ENCODE measurements at places on chromosomes 13 and 19. TPM values are rescaled to one million over a fixed set of nuclear protein-coding genes. Genes with fewer than 3 reads are reported as not detected.

DNA sequence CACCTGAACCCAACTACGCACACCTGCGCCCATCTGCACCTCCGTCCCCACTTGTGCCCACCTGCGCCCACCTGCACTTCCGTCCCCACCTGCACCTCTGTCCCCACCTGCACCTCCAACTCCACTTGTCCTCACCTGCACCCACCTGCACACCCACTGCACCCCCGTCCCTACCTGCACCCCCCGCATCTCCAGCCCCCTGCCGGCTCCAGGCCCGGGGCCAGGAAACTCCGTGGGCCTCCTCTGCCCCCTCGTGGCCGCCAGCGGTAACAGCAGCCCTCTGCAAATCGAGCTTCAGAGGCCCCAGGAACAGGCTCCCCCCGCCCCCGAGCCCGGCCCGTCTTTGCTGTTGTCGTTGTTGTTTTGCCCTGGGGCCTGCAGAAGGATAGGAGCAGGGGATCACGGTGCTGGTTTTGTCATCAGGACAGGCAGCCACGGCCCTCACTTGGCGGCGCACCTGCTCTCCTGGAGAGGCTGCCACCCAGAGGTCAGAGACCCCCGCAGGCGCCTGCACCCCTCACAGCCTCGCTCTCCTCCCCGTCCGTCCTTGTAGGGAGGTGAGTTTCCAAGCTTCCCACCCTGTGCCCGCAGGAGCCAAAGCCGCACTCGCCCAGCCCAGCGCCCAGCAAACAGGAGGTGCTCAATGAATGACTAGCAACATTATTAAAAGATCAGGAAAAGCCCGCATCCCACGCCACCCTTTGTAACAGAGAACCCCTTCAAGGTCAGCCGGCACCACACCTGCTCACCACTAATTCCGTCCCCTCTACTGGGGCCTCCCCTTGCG is 65.4 kb downstream of the GNG7 start:
- peak; percentile 88 for DNase-seq
- H3K27me3 ChIP-seq = no peaks in the 10 kb centered on the region
- no peaks in the 10 kb centered on the region for H3K4me1 ChIP-seq
- no peak overlapping the region for H3K4me3 ChIP-seq
- H3K27ac ChIP-seq = no peak overlapping the region

GRCh38 chr13:33312150-33312860 is 26.8 kb upstream of the STARD13 start:
- no peaks in the 10 kb centered on the region for H3K27me3 ChIP-seq
- no peak overlapping the region for H3K27ac ChIP-seq
- no peaks in the 10 kb centered on the region for H3K36me3 ChIP-seq
- no peaks in the 10 kb centered on the region for H3K4me1 ChIP-seq
- no peak for DNase-seq

DNA sequence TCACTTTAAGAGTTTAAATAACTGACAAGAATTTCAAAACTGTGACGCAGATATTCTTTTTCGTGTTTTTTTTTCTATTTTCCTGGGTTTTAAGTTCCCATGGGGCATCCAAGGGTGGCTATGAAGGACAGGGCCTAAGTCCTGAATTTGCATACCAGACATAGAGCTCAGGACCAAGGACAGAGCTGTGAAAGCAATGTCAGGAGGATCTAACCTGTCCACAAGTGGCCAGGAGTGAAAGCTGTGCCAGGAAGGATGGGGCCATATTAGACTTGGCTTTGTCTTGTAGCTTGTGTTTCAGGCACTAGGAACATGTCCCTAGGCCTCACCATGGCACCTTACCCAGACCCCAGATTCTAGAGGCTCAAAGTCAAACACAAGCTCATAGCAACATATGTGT is 289.4 kb upstream of the MIR17HG start:
- no peak overlapping the region for H3K4me3 ChIP-seq
- H3K27ac ChIP-seq = no peak overlapping the region
- H3K4me1 ChIP-seq = no peaks in the 10 kb centered on the region
- no peaks in the 10 kb centered on the region for H3K36me3 ChIP-seq
- no peak for DNase-seq
- H3K27me3 ChIP-seq = no peaks in the 10 kb centered on the region

Gene OR7A17
- total RNA-seq = not detected

Gene TMEM272
- not detected for total RNA-seq

Gene POSTN
- total RNA-seq = 3.5 TPM
